ENCODE measurements at places on chromosomes 16 and 17.

DNA sequence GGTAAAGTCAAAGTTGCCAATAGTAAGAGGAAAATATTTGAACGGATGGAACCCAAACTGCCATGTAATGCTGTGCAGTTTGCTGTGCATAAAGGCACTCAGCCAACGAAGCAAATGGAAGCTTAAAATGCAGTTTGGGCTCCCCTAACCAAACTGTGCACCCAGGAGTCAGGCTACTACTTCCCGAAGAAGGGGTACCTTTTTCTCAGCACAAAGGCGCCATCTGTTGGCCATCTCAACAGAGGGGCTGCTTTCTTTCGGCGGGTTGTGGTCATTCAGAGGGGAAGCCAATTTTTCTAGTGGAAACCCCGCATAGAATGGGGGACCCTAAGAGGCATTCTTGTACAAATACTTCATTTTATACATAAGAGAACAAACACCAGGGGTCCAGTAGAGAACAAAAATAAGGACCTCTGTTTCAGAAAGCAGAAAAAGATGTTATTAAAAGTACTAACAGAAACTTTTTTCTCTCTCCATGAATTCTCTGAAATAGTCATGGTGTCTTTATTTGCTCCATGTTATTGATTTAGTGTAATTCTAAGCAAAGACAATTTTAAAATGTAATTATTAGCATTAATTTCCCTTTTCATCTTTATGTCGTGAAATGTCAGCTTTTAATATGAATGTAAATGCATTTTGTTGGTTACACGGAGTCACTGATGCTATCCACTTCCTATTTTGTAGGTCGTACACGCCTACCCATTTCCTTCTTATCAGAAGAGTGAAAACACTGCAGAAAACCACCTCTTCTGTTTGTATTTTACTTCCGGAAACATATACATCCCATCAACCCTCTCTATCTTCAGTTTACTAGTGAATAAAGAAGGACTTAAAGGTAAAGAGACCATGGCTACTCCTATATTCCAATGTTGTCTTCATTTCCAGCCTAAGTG lies 453.3 kb downstream of the KCNJ2 start:
- DNase-seq = no peak

- DNase-seq = no peak
These were observed 50.5 kb downstream of the SEC14L1 start for GRCh38 chr17:77191244-77191643.

DNA sequence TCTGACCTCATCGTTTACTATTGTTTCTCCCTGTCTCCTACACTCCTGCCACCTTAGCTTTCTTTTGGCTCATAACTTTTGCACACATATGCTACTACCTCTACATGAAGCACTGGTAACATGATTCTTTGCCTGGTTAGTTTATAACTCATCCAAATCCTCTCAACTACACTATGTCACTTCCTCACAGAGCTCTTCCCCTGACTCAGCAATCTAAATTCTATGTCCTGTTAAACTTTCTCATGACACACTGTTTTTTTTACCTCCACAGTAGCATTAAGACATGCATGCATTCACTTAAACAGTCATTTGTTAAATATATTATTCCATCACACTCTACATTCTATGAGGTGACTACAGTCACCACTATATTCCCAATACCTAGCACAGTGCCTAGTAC lies 19.7 kb downstream of the APPBP2 start:
- no peak for DNase-seq

GRCh38 chr17:44424828-44425461 lies 35.5 kb upstream of the ITGA2B start:
- no peak for DNase-seq

GRCh38 chr17:78802459-78802858 lies 20.4 kb upstream of the CYTH1 start:
- DNase-seq = no peak

DNA sequence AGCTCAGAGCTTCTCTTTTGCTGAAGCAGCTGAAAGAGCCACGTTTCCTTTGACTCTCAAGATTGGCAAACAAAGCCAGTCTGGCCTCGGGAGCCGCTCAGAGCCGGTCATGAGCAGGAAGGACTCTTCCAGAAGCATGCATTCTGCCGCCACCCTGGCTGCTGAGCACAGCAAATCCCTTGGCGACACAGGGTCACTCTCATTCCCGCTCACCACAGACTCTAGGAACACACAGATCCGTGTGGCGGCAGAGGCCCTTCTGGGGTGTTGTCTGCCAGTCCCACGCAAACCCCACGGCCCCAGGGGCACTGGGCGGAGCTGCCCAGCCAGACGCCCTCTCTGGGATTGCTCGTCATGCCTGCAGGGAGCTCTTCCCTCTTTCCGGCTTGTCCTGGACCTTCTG lies 157.0 kb downstream of the C16orf95 start:
- DNase-seq = no peak

GRCh38 chr17:40170325-40170724 lies 6.9 kb upstream of the RAPGEFL1 start:
- no peak for DNase-seq

DNA sequence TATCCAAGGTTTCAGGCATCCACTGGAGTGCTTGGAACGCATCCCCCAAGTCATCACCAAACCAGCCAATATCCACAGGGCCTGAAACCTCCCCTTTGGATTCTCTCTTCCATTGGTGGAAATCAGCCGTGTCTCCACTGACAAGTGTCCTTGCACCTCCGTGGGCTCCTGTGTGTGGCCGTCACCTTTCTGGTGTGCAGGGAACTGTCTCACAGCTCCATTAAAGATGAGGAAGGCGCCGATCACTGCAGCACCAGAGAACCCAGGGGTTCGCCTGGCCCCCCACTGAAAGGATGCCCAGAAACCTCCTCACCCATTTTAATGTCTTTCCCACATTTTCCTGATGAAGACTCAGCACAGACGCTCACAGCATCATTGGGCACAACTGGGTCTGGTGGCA lies 17.8 kb upstream of the METRNL start:
- no peak for DNase-seq

DNA sequence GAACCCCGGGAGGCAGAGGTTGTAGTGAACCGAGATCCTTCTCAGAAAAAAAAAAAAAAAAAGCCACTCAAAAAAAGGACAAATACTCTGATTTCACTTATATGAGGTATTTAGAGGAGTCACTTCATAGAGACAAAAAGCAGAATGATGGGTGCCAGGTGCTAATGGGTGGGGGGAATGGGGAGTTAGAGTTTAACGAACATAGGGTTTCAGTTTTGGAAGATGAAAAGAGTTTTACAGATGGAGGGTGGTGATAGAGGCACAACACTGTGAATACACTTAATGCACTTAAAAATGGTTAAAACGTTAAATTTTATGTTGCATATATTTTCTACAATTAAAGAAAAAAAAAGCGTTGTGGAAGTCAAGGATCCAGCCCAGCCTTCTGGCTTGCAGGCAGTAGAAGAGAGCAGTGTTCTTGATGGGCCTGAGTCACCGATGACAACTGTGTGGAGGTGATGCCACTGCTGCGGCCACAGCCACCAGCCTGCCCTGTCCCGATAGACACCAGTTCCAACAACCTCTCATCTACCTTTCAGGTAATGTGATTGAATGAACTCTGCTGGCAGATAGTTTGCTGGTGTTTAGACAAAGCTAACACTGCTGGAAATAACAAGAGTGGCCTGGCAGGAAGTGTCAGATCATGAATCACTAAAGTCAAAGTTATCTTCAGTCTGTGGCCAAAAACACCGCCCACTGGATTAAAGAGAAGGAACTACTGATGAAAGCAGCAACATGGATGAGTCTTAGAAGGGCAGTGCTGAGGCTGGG lies 49.9 kb upstream of the COX10 start:
- DNase-seq = no peak

DNA sequence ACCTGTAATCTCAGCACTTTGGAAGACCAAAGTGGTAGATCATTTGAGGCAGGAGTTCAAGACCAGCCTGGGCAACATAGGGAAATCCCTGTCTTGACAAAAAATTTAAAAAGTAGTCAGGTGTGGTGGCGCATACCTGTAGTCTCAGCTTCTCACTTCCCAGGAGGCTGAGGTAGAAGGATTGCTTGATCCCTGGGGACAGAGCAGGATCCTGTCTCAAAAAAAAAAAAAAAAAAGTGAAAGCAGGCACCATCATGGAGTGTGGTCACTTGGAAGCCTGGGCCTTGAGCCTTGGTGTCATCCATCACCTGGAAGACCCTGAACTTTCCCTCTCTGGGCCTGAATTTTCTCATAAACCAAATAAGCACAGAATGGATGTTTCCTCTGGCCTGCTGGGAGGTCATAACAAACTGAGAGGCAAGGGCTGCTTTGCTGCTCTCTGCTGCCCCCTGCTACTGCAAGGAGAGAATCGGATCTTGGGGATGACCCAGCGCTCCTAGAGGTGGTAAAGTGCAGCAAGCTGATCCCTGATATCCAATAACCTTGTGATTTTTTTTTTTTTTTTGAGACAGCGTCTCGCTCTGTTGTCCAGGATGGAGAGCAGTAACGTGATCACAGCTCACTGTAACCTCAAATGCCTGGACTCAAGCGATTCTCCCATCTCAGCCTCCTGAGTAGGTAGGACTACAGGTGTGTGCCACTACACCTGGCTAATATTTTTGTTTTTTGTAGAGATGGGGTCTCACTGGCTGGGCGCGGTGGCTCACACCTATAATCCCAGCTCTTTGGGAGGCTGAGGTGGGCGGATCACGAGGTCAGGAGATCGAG lies 75.9 kb upstream of the RNU2-1 start:
- DNase-seq = no peak

- DNase-seq = peak; percentile 18
These were observed 9.2 kb downstream of the HS3ST6 start for GRCh38 chr16:1908983-1909382.

DNA sequence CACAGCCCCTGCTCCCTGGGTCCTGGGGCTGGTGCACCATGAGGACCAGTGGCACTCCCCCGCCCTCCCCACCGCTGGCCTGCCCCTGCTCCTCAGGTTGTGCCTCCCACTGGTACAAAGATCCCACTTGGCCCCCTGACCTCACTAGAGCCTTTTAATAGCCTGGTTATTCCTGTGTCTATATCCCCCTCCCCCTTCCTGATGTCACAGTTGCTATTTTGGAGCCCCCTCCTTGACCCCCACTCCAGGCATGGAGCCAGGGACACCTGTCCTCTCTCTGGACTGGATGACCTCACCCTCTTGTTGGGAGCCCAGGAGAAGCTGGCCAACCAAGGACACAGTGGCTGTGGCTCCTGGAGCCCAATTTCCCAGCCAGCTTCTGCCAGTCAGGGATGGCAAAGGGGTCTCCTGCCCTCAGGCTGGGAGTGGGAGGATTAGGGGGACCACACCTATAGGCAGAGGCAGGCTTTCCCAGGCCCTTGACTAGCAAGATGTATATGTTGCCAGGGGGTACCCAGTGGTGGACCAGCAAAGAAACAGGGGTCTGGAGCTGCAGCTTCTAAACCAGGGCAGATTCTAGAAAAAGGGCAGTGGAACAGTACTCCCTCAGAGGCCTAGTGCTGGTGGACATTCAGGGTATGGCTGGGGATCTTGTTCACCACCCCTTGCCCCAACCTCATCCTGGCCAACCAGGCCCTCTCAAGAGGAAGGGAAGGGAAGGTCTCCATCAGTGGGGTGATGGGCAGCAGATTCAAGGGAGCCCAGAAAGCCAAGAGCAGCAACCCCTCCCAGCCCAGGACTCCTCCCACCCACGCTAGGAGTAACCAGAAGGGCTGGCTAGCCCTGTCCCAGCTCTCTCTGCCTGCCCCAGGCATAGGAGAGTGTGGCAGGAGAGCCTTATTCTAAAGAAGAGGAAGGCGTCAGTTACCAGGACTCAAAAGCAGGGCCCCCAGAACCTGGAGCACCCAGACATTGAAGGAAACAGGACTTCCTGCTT lies 10.9 kb downstream of the HDAC5 start:
- DNase-seq = no peak

- DNase-seq = no peak
These were observed 11.5 kb upstream of the RFFL start for GRCh38 chr17:35074711-35075707.

DNA sequence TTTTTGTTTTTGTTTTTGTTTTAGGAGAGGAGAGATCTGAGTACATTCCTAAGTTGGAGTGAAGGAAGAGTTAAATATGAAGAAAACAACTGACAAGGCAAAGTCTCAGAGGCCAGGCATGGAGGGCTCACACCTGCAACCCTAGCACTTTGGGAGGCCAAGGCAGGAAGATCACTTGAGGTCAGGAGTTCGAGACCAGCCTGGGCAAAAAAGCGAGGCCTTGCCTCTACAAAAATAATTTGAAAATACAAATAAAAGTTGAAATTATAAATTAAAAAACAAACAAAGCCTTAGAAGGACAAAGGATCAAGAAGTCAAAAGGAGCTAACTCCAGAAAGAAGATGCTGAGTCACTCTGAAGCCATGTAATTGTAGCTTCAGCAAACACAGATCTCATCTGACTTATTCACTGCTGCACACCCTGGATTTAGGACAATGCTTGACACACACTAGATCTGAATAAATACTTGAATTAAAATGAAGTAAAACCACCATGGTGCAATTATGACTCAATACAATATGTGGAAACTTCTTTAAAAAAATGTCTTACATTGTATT lies 9.1 kb downstream of the CEP20 start:
- no peak for DNase-seq

DNA sequence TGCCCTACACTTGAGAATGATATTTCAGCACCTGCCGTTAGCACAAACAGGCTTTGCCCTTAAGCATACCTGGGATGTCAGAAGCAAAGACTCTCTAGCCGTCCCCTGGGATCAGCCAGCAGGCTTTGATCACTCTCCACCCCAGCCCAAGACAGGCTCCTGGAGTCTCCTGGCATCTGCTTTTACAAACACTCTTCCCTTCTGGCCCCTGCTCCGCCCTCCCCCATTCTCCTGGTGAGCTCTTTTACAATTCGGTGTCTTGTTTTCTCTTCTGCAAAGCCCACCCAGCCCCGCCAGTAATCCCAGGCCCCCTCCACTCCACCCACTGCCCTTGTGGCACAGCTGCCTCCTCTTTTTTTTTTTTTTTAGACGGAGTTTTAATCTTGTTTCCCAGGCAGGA lies 50.4 kb downstream of the KATNIP start:
- DNase-seq = no peak

- DNase-seq = no peak
These were observed 11.4 kb downstream of the TAX1BP3 start for GRCh38 chr17:3656755-3657587.

GRCh38 chr16:31128711-31129567 lies 6.6 kb downstream of the PRSS8 start:
- DNase-seq = no peak

- DNase-seq = no peak
These were observed 34.1 kb downstream of the CBFB start for GRCh38 chr16:67063008-67063407.

GRCh38 chr17:9979463-9979995 lies 74.5 kb upstream of the RCVRN start:
- DNase-seq = no peak

DNA sequence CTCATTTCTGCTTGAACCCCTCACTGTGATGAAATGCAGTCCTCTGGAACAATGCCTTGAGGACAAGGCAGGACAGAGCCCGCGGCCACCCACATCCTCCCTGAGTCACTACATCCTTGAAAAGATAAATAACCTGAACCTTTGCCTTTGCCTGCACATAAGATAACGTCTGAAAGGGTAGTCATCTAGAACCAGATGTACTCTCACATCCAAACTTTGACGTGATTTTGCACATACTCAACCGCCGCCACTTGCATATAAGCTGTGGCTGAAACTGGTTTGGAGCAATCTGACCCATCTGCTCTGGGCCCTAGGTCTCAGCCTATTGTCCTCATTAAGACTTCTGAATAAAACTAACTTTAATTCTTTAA lies 252.1 kb downstream of the PHKB start:
- DNase-seq = no peak

GRCh38 chr16:7422036-7422888 lies 89.6 kb downstream of the RBFOX1 start:
- no peak for DNase-seq

GRCh38 chr17:57677858-57678257 lies 67.2 kb downstream of the CCDC182 start:
- no peak for DNase-seq

- DNase-seq = no peak
These were observed 69.9 kb upstream of the GRIN2A start for GRCh38 chr16:10252155-10252554.

All from 8988T (cell line).